Retinal pigment epithelial cell (primary cell): ENCODE measurements at places on chromosomes 13 and 19.

GRCh38 chr13:51764184-51765141, 39.5 kb downstream of the DHRS12 start:
- DNase-seq: no peak

DNA sequence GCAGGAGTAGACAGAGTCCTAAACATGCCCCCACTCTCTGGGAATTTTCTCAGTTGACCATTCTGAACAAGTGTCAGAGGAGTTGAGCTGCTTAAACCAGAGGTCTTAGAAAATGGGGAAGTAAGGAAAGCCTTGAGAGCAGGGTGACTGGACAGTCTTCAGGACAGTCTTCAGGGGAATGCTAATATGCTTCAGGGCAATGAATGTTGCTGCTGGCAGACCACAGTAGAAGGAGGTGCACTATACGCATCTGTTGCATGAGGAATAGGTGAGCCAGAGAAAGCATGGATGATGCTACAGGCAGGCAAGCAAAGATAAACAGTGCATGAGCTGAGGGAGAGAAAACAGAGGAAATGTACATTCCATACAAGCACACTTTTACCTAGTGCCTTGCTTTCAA, 196.6 kb upstream of the GPR12 start:
- no peak for DNase-seq

- no peak for DNase-seq
Observed at GRCh38 chr13:22618002-22618401, 562.8 kb upstream of the SGCG start.

DNA sequence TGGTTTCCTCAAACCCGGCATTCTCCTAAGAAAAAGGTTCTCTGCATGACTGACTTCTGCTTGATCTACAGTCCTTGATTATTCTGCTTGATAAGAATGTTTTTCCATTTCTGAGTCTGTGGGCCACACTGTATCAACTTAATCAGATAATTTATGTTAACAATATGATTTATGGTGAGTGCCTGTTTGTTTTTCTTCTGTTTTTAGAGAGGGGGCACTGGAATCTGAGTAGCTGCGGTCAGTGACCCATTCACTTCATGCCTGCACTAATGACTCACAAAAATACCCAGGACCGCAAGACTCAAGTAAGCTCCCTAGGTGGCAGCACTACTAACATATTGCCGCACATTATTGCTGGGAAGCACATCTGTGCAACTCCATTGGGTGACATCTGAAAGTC, 542.3 kb upstream of the ATXN8OS start:
- DNase-seq: no peak

DNA sequence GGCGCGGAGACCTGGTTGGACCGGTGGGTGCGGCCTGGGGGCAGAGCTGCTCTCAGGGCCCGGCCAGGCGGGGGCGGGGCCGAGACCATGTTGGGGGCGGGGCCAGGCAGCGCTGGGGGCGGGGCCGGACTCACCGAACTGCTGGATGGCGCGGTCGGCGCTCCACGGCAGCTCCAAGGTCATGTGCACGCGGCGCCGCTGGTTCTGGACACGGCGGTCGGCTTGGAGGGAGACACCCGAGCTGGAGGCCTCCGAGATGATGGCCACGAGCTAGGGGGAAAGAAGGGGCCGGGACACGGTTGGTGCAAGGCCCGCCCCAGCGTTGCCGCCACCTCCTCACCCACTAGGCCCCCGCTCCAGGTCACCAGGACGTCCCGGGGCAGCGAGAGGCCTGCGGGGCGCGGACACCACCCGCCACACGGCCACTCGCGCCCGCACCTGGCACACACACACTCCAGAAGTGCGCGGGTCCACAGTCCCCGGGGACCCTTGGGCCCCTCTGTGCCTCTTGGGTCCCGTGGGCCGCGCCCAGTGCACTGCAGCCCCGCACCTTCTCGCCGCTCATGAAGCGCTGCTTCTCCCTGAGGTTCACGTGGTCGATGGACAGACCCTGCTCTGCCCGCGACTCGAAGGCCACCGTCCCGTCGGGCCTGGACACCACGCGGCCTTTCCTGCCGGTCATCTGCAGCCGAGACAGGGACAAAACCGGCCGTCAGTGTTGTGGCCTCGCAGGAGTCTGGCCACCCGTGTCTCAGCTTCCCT, 8.7 kb downstream of the GPX4 start:
- DNase-seq: no peak

DNA sequence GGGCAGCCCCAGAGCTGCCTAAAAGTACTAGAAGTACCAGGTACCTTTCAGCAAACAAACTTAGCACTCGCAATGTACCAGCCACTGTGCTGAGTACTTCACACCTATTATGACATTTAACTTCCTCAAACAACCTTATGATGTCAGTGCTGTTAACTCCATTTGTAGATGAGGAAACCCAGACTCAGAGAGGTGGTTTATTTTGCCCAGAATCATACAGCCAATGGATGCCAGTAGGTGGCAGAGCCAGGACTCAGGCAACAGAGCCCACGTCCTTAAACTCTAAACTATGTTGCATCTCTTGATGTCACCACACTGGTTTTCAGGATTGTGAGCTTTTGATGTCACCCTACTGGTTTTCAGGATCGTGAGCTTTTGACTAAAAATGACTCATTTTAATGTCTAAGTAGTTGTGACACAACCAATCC, 78.9 kb downstream of the FLT1 start:
- DNase-seq: no peak

DNA sequence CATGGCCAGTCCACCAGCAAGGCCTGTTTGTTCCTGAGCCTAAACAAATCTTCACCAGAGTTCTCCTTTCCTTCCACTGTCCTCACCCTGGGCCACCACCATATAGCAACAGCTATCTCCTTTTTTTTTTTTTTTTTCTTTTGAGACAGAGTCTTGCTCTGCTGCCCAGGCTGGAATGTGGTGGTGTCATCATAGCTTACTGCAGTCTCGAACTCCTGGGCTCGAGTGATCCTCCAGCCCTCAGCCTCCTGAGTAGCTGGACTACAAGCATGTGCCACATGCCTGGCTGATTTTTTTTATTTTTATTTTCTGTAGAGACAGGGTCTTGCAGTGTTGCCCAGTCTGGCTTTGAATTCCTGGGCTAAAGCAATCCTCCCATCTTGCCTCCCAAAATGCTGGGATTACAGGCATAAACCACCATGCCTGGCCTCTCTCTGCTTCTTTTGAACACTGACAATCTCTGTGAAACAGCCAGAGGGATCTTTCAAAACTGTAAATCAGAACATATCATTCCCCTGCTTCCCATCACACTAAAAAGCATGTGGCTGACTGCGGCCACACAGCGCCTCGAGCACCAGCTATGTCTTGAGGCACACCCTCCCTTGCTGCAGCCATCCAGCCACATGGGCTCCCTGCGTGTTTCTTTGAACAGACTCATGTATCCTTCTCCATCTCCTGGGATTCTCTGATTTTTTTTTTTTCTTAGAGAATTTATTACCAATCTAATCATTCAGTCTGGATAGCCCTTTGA, 110.6 kb downstream of the SIPA1L3 start:
- no peak for DNase-seq

DNA sequence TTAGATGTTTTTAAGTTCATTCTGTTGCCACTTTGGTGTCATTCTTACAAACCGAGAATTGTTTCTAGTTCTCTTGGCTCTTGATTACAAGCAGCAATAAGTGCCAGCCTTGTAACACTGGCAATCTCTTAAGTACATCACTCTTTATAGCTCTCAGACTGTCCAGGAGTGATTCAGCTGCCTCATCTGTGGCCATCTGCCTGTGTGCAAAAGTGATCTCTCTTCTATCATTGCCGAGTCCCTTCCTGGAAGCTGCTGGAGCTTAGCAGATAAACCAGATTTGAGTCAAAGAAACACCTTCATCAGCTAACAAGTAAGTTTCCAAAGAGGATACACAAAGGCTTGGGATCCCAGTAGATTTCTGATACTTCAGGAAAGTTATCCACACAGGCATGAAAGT, 23.2 kb downstream of the STOML3 start:
- no peak for DNase-seq

DNA sequence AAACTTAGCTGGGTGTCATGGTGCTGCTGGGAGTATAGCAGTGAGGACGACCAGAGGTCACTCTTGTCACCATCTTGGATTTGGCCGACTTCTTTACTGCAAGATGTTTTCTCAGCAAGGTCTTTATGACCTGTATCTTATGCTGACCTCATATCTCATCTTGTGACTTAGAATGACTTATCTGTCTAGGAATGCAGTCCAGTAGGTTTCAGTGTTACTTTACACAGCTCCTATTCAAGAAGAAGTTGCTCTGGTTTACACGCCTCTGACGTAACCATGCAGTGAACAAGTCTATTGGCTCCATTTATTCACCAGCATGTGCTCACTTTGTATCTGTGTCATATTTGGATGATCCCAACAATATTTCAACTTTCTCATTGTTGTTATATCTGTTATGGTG, 26.7 kb downstream of the ZNF850 start:
- DNase-seq: no peak
